ENCODE measurements at places on chromosomes 12 and 14. TPM values are rescaled to one million over a fixed set of nuclear protein-coding genes. Genes with fewer than 3 reads are reported as not detected.

The ERBB3 gene
- polyA plus RNA-seq, result 2.2 TPM

The RNASE7 gene
- polyA plus RNA-seq, result not detected

The FLRT2 gene
- 6.6 TPM for polyA plus RNA-seq

The TSPAN19 gene
- polyA plus RNA-seq, result 0.12 TPM

The ARHGDIB gene
- polyA plus RNA-seq, result 1.0 TPM

The TROAP gene
- 49.3 TPM for polyA plus RNA-seq

The SMOC1 gene
- 10.0 TPM for polyA plus RNA-seq

The IL31 gene
- not detected for polyA plus RNA-seq

The SLC6A13 gene
- 0.20 TPM for polyA plus RNA-seq

The SPTB gene
- 2.1 TPM for polyA plus RNA-seq

The KRT85 gene
- 4.8 TPM for polyA plus RNA-seq

The TAS2R43 gene
- polyA plus RNA-seq, result not detected

The B4GALNT1 gene
- polyA plus RNA-seq, result 35.1 TPM

The AICDA gene
- polyA plus RNA-seq, result 0.05 TPM

The IFI27 gene
- 0.76 TPM for polyA plus RNA-seq

The P3H3 gene
- 21.9 TPM for polyA plus RNA-seq

The CACNA2D4 gene
- polyA plus RNA-seq, result not detected

The TMEM30B gene
- 0.16 TPM for polyA plus RNA-seq

The PDZRN4 gene
- not detected for polyA plus RNA-seq

The RGS6 gene
- not detected for polyA plus RNA-seq

The HHIPL1 gene
- 0.29 TPM for polyA plus RNA-seq

The LALBA gene
- not detected for polyA plus RNA-seq

The LRRIQ1 gene
- 0.84 TPM for polyA plus RNA-seq
